ENCODE measurements at places on chromosomes 6 and 20.

- H3K27ac ChIP-seq: no peak overlapping the region
- no peaks in the 10 kb centered on the region for H3K4me1 ChIP-seq
- no peak overlapping the region for H3K4me3 ChIP-seq
Measured at GRCh38 chr6:167345960-167346359, 21.1 kb downstream of the TTLL2 start.

GRCh38 chr6:24883618-24884017 is 52.1 kb downstream of the RIPOR2 start:
- peaks cover 9% of the 10 kb centered on the region for H3K36me3 ChIP-seq
- no peak overlapping the region for H3K27ac ChIP-seq
- H3K4me3 ChIP-seq: no peak overlapping the region
- peak; percentile 13 for DNase-seq
- peaks cover 2% of the 10 kb centered on the region for H3K4me1 ChIP-seq
- no peaks in the 10 kb centered on the region for H3K27me3 ChIP-seq

DNA sequence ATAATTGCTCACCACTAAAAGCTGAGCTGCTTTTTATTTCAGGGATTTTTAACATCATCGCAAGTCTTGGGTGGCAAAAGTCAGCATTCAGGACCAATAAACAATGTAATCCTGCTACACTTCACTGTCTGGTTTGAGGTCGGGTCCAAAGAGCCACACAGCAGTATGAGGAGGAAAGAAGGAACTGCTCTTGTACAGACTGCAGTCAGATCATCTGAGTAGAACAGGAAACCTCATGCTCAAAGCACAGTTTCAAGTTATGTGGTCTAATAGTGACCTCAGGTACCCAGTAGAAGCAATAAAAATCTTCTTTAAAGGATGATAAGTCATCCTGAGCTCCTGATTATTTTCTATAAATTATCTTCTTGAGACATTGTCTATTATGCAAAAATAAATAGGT is 211.4 kb downstream of the FUT9 start:
- H3K36me3 ChIP-seq: no peaks in the 10 kb centered on the region
- H3K4me1 ChIP-seq: no peaks in the 10 kb centered on the region
- H3K27me3 ChIP-seq: no peaks in the 10 kb centered on the region
- H3K27ac ChIP-seq: no peak overlapping the region
- H3K4me3 ChIP-seq: no peak overlapping the region
- no peak for DNase-seq

GRCh38 chr6:152836523-152836922 is 85.9 kb downstream of the VIP start:
- H3K4me3 ChIP-seq: no peak overlapping the region
- H3K36me3 ChIP-seq: no peaks in the 10 kb centered on the region
- no peak for DNase-seq
- no peak overlapping the region for H3K27ac ChIP-seq

All from common myeloid progenitor, CD34-positive (primary cell).